HepG2 (cell line): ENCODE measurements at places on chromosomes 3 and 15.

- H3K4me3 ChIP-seq, result no peak overlapping the region
- H3K4me1 ChIP-seq, result no peaks in the 10 kb centered on the region
- H3K27ac ChIP-seq, result no peak overlapping the region
- no peaks in the 10 kb centered on the region for H3K27me3 ChIP-seq
Observed at GRCh38 chr3:111890051-111890580, 31.1 kb downstream of the PHLDB2 start.

GRCh38 chr15:67136802-67137201, 71.4 kb downstream of the SMAD3 start:
- no peak for DNase-seq
- H3K27me3 ChIP-seq, result no peaks in the 10 kb centered on the region
- H3K36me3 ChIP-seq, result no peaks in the 10 kb centered on the region; the same call in 1 of the 2 replicates

DNA sequence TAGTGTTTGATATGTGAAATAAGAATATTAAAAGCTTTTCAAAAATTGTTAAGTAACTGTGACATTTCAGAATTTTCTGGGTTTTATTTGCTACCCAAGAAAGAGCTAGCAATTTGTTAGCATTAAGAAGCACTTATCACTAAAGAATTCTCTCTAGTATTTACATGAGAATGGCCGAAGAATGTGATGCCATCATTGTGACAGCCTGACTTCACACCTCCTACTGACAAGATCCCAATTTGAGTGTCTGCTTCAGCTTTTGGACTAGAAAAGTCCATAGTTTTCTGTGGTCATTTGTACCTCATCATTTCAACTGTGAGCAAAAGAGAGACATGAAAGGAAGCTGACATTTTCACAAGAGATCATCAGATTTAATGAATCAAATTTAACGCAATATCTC, 548.1 kb upstream of the AGTR1 start:
- no peak overlapping the region for H3K27ac ChIP-seq
- H3K4me3 ChIP-seq, result no peak overlapping the region
- H3K36me3 ChIP-seq, result no peaks in the 10 kb centered on the region
- DNase-seq, result no peak

DNA sequence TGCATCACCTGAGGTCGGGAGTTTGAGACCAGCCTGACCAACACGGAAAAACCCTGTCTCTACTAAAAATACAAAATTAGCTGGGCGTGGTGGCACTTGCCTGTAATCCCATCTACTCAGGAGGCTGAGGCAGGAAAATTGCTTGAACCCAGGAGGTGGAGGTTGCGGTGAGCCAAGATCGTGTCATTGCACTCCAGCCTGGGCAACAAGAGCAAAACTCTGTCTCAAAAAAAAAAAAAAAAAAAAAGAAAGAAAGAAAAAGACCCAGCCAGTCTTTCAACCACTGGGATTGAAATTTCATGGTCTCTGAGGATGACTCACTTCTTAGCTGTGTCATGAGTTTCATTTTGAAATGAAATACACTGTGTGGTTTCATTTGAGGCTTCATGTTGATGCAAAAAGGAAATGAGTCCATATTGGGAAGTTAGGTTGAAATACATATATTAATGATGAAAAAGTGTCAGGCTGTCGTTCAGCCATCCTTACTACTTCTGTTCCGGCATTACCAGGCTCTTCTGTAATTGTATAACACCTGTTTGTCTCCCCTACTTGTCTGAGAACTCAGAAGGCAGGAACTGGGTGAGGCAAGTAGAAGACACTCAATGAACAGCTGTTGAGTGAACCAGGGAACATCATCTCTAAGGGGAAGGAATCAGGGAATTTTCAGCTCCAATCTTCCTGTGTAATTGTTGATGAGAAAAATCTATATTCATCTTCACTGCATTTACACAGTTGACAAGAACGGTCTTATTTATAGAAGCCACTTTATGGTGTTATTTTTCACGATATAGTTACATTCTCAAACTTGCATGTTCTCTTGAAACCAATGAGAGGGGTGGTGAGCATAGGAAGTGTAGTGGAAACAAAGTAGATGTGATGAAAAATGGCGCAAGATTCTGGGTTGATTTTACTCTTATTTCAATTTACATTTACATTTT, 87.4 kb downstream of the NFKBIZ start:
- H3K36me3 ChIP-seq, result no peaks in the 10 kb centered on the region
- H3K4me1 ChIP-seq, result no peaks in the 10 kb centered on the region
- H3K4me3 ChIP-seq, result no peak overlapping the region
- DNase-seq, result no peak

DNA sequence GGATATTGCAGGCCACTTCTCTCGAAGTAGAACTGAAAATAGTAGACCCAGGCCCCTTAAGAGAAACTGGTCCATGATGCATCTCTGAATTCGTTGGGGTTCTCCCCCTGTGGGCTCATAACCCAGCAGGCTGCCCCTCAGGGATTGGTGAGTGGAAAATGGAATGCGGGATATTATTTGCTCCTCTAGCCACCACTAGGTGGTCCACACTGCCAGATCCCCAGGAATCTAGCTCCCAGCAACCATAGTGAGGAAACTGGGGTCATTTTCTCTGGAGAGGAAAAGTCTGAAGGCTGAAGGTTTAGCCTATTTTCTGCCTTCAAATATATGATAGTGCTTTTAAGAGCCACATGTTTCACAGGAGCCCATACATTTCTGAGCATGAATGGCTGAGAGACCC, 6.7 kb downstream of the CX3CR1 start:
- peaks cover 11% of the 10 kb centered on the region; the same call in 2 of the 3 replicates for H3K27me3 ChIP-seq
- no peaks in the 10 kb centered on the region for H3K36me3 ChIP-seq
- no peak for DNase-seq
- no peaks in the 10 kb centered on the region for H3K4me1 ChIP-seq

DNA sequence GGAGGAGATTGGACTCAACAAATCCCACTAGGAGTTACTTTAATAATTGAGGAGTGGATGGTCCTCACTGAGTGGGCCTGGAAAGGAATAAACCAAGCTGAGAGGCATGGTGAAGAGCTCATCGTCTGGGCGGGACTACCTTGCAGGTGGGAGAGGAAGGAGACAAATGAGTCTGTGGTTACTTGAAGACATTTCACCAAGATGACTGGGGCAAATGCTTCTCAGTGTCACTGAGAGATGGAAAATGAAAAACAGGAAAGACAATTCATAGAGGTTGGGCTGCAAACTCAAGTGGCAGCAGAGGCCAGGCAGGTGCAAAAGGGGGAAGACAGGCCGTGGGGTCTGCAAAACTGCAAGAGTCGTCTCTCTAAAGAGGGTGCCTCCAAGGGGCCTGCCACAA, 1.5 kb upstream of the ARHGAP31 start:
- H3K4me1 ChIP-seq, result peaks cover 24% of the 10 kb centered on the region
- no peaks in the 10 kb centered on the region for H3K36me3 ChIP-seq
- DNase-seq, result no peak
- H3K27ac ChIP-seq, result no peak overlapping the region
- H3K27me3 ChIP-seq, result peaks cover 2% of the 10 kb centered on the region

DNA sequence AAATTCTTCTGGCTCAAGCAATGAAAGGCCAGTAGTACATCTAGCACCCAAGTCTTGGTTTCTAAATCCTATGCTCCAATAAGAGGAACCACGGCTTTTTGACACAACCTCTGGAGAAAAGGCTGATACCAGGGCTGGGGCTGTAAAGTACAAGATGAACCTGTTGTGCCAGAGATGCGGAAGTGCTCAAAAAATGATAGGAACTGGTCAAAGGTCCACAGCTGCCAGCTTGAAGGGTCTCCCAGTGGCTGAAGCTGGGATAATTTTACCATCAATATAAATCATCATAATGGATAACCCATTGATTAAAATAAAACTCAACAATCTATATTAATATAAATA, 558 bp upstream of the NCEH1 start:
- peak; percentile 36 for DNase-seq
- H3K36me3 ChIP-seq, result no peaks in the 10 kb centered on the region
- peak overlapping the region; percentile 78 for H3K4me3 ChIP-seq
- H3K27me3 ChIP-seq, result peaks cover 2% of the 10 kb centered on the region; the same call in 1 of the 2 replicates
- H3K27ac ChIP-seq, result peak overlapping the region; percentile 62

DNA sequence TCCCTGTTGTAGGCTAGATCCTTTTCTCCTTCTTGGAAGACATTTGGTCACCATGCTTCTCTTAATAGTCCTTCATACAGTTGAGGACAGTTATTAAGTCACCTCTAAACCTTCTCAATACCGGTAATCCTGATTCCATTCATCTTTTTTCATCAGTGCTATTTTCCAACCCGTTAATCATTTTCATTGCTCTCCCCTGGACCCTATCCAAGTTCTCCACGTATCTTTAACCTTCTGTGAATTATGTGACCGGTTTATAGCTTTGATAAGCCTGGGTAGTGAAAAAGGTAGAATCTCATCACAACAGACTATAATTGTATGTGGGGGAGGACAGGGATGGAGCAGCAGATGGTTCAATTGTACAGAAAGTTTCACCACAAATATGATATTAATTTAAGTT, 168.5 kb downstream of the MECOM start:
- H3K4me3 ChIP-seq, result no peak overlapping the region
- no peaks in the 10 kb centered on the region for H3K36me3 ChIP-seq
- H3K27ac ChIP-seq, result no peak overlapping the region
- no peak for DNase-seq

DNA sequence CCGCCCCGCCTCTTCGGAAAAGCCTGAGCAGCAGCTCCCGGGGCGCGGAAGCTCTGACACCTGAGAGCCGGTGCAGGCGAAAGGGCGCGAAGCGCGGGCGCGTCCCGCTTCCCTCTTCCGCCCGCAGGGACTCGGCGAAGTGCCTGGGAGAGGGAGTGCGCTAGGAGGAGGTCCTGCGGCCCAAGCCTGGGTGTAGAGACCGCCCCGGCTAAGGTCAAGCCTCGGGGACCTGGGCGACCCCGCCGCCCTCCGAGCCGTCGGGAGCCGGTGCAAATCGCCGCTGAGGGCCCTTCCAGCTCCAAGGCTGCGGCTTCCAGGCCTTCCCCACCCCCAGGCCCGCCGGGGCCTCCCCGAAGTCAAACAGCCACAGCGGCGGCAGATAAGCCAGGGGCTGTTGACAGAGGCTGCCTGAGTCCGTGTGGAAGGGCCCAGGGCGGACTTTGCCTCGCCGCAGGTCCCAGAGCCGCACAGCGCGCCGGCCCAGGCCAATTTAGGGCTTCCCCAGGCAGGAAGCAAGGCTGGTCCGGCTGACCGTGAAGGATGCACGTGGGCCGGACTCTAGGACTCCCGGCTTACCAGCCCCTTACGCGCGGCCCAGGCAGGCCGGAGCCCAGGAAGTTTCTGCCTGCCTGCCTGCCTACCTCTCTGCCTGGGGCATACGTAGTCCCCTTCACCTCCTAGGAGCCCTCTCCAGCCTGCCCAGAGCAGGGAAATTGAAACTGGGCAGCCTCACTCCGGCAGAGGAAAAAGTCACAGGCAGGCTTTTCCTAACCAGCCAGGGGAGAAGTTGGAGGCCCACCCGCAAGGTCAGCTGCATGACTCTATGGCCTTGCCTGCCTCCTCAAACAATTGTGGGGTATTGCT, 2.3 kb downstream of the ITPKA start:
- peaks cover 2% of the 10 kb centered on the region; the same call in 1 of the 2 replicates for H3K36me3 ChIP-seq
- H3K4me1 ChIP-seq, result peaks cover 31% of the 10 kb centered on the region
- no peaks in the 10 kb centered on the region for H3K27me3 ChIP-seq

GRCh38 chr3:115004201-115005140, 142.6 kb downstream of the ZBTB20 start:
- no peaks in the 10 kb centered on the region for H3K4me1 ChIP-seq
- no peaks in the 10 kb centered on the region for H3K36me3 ChIP-seq
- DNase-seq, result no peak
- no peak overlapping the region for H3K4me3 ChIP-seq
- no peaks in the 10 kb centered on the region for H3K27me3 ChIP-seq

DNA sequence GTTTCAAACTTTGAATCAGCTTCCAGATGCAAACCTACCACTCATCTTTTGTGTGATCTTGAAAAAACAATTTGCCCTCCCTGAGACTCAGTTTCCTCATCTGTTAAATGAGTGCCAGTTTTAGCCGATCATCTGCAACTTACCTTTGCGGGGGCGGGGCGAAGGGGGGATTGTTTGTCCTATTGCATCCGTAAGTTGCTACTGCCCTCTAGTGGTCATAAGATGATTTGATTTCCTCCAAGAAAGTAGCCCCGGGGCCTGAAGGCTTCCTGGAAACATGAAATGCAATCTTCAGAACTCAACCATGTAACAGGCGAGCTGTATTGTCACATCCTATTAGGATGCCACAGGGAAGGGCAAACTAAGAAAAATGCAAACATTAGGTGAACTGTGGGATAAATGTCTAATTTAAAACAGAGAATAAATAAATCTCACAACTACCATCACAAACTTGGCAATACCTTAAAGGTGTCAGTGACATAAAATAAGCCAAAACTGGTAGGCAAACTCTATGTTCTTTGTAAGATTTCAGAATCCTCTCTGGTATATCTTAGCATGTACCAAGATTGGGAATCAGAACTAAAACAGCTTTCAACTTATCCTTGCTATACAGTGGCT, 63.5 kb upstream of the CLDN18 start:
- DNase-seq, result peak; percentile 62
- H3K27ac ChIP-seq, result no peak overlapping the region
- H3K4me3 ChIP-seq, result no peak overlapping the region
- H3K27me3 ChIP-seq, result no peaks in the 10 kb centered on the region
- no peaks in the 10 kb centered on the region for H3K36me3 ChIP-seq

GRCh38 chr15:79872358-79873017, 24.3 kb downstream of the MTHFS start:
- H3K27ac ChIP-seq, result no peak overlapping the region
- H3K4me3 ChIP-seq, result no peak overlapping the region
- H3K27me3 ChIP-seq, result no peaks in the 10 kb centered on the region

- no peak overlapping the region for H3K4me3 ChIP-seq
- no peaks in the 10 kb centered on the region for H3K36me3 ChIP-seq
- H3K27ac ChIP-seq, result no peak overlapping the region
- no peak for DNase-seq
- 0 out of 3 replicates have a peak, but pooled peaks cover 3% of the 10 kb centered on the region for H3K27me3 ChIP-seq
Observed at GRCh38 chr3:14227856-14228255, 49.2 kb downstream of the LSM3 start.

GRCh38 chr3:46090161-46090591, 62.9 kb upstream of the XCR1 start:
- H3K27ac ChIP-seq, result no peak overlapping the region
- 0 out of 2 replicates have a peak, but pooled peaks cover 8% of the 10 kb centered on the region for H3K4me1 ChIP-seq
- no peaks in the 10 kb centered on the region for H3K27me3 ChIP-seq
- H3K4me3 ChIP-seq, result no peak overlapping the region
- DNase-seq, result no peak
- no peaks in the 10 kb centered on the region for H3K36me3 ChIP-seq

GRCh38 chr3:187750006-187750512, 4.8 kb upstream of the BCL6 start:
- no peaks in the 10 kb centered on the region for H3K36me3 ChIP-seq
- H3K4me1 ChIP-seq, result peaks cover 51% of the 10 kb centered on the region
- no peaks in the 10 kb centered on the region; the same call in 2 of the 3 replicates for H3K27me3 ChIP-seq
- peak overlapping the region; percentile 61 for H3K4me3 ChIP-seq
- peak; percentile 92 for DNase-seq

DNA sequence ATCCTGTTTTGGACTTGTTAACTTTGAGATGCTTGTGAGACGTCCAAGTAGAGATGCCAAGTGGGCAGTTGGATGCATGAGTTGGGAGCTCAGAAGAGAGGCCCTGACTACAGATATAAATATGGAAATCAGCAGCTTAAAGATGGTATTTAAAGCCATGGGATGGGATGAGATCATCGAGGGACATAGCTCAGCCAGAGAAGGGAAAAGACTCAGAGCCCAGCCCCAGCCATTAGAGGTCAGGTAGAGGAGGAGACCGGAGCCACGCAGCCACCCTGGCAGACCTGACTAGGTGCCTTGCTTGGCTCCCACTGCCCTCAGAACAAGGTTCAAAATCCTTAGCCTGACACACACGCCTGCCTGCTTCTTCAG, 31.1 kb downstream of the ATP2B2 start:
- peaks cover 23% of the 10 kb centered on the region for H3K4me1 ChIP-seq
- no peaks in the 10 kb centered on the region; the same call in 1 of the 2 replicates for H3K27me3 ChIP-seq
- H3K36me3 ChIP-seq, result no peaks in the 10 kb centered on the region
- no peak overlapping the region for H3K4me3 ChIP-seq

GRCh38 chr3:32990116-32990515, 38.7 kb downstream of the CCR4 start:
- H3K27ac ChIP-seq, result no peak overlapping the region
- no peaks in the 10 kb centered on the region for H3K27me3 ChIP-seq
- no peak for DNase-seq
- peaks cover 6% of the 10 kb centered on the region; the same call in 1 of the 2 replicates for H3K4me1 ChIP-seq
- H3K4me3 ChIP-seq, result no peak overlapping the region
- no peaks in the 10 kb centered on the region for H3K36me3 ChIP-seq
